Frontal cortex (tissue), 4 donors: ENCODE measurements at places on chromosomes 7 and 10. TPM values are rescaled to one million over a fixed set of nuclear protein-coding genes. Genes with fewer than 3 reads are reported as not detected.

DNA sequence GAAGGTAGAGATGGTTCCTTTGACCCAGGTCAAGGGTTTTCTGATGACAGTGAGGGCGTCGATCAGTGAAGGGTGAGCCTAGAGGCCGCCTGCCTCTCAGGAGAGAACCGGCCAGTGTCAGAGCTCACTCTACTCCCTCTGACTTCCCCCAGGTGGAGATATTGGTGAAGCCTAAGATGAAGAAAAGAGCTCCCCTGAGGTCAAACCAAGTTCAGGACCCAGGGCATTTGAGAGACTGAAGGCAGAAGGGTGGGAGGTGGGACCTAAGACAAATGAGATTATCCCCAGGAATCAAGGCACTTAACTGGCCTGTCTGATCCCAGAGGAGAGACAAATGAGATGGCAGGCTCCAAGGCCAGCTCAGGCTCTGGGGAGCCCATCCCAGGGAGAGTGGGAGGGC lies 104.7 kb downstream of the CDH23 start:
- DNase-seq: no peak

GRCh38 chr10:84540022-84540616 lies 211.7 kb downstream of the CCSER2 start:
- no peak for DNase-seq

Gene LLCFC1
- total RNA-seq: not detected

GRCh38 chr10:12709521-12709963 lies 292.0 kb downstream of the CCDC3 start:
- no peak for DNase-seq

GRCh38 chr10:110501142-110501937 lies 3.6 kb downstream of the DUSP5 start:
- DNase-seq: no peak

DNA sequence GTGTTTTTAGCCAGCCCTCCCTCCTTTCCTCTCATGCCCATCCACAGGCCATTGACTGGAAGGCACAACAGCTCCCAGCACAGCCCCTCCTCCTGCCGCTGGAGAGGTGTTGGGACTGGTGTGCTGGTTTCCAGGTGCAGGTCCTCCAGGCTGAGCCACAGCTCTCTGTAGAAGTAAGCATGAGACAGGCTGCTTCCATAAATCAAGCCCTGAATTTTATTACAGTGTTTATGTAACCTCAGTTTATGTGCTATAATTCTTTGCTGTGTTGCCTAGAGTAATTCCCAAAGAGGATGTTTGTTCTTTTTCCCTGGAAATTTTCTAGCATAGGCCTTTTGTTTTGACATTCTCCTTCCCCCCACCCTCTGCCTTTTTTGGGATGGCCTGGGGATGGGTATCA lies 445.8 kb downstream of the AUTS2 start:
- DNase-seq: no peak

DNA sequence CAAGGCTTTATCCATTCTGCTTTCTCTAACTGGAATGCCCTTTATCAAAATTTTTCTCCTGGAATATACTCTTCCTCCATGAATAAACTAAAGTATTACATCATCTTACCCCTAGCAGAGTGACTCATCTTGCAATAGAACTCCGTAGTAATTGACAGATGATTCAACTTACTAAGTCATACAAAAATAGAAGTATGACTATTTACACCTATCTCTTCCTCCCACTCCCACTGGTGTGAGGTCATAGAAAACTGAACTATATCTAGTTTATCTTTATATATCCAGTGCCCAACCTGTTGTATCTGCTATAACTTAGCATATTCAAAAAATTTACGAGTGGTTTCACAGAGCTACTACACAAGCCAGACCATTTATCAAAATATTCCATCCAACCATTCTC lies 26.1 kb downstream of the ABCB1 start:
- no peak for DNase-seq

Gene IL15RA
- not detected for total RNA-seq

Gene PPP1R17
- 2.9 TPM for total RNA-seq

DNA sequence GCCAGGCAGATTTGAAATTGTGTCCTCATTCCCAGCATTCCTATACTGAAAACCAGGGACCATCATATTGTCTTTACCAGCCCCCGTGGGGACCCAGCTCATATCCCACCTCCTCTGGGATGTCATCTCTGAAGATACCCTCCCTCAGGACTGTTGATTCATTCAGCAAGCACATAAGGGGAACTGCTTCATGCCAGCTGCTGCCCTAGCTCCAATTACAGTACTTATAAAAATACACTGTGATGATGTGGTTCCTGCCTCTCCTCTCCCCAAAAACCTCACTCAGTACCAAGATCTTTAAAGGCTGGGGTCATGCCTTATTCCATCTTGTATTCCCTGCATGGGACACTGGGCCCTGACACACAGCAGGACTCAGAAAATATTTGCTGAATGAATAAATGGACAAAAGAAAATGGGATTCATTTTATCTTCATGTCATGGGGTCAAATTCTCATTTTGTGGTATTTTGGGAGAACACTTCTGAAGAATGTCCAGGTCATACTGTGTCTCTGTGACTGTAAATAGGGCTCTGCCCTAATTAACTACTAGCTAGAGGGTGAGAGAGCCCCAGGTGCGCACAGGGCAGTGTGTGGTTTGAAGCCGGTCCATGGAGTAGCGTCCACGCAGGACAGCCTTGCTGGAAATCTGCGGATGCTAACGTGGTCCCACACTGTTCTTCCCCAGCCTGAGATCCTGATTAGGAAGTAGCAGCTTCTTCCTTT lies 29.0 kb upstream of the DAGLB start:
- no peak for DNase-seq

Gene MMD2
- 2.4 TPM for total RNA-seq

- no peak for DNase-seq
Measured at GRCh38 chr7:34315032-34315431, 343.0 kb upstream of the NPSR1 start.

Gene LEP
- not detected for total RNA-seq

DNA sequence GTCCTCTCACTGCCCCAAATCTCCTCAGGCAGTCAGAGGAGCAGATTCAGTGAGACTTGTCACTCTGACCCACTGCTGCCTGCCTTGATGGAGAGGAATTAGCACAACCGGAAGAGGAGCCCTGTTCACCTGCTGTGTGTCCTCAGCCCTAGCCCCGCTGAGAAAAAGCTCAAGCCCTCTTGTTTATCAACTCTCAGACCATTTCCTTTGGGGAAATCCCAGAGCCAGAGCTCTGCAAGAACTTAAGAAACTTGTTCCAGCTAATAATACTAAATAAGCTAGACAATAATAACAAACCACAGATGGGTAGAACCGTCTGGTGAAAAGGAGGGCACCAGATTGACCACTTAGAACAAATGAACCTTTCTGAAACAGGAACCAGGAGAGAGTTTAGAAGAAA lies 37.7 kb upstream of the ITGB1 start:
- DNase-seq: no peak

Gene OPALIN
- not detected for total RNA-seq

DNA sequence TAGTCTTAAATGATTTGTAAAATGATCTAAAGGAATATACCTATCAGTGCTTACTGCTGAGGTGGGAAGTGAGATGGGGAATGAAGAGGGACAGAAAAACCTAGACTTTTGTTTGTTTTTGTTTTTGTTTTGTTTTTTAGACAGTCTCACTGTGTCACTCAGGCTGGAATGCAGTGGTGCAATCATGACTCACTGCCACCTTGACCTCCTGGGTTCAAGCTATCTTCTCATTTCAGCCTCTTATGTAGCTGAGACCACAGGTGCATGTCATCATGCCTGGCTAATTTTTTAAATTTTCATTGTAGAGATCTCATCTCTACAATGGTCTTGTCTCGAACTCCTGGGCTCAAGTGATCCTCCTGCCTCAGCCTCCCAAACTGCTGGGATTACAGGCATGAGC lies 116.4 kb upstream of the SEM1 start:
- no peak for DNase-seq

DNA sequence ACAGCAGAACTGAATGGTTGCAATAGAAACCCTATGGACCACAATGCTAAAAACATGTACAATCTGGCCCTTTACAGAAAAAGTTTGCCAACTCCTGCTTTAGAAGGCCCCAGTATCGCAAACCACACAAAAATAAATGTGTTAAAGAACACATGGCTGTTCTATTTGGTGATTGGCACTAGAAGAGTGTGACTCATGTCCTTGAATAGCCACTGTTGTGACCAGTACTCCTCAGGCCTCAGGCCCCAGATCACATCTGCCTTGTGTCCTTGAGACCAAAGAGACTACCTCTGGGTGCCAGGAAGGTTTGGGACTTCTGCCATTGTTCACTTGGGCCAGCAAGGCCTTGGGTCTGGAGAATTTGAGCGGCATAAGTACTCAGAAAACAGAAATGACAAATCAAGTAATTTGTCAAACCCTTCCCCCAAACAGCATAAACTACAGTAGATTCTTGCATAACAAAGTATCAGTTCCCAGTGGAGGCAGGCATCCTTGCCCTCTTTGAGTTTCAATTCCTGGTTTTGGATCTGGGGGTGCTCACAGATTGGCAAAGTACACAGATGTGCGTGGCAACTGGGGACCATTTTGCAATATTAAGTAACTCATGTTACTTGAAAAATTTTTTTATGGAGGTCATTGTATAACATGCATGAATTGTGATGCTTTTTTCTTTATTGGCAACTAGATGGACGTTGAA lies 50.2 kb downstream of the MTURN start:
- no peak for DNase-seq

Gene RRP12
- total RNA-seq: 11.8 TPM

DNA sequence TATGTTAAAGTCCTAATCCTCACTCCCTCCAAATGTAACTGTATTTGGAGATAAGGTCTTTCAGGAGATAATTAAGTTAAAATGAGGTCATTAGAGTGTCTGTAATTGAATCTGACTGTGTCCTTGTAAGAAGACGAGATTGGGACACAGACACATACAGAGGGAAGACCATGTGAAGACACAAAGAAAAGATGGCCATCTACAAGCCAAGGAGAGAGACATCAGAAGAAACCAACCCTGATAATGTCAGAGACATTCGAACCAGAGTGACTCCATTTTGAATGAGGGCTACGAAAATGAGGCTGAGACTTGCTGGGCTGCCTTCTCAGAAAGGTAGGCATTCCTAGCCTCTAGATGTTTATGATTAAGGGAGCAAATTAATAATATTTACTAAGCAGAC lies 542 bp upstream of the SAMD9L start:
- DNase-seq: no peak

GRCh38 chr10:22536620-22537019 lies 177.8 kb downstream of the PIP4K2A start:
- DNase-seq: no peak
